SK-MEL-5 (cell line): ENCODE measurements at places on chromosomes 1 and 21.

DNA sequence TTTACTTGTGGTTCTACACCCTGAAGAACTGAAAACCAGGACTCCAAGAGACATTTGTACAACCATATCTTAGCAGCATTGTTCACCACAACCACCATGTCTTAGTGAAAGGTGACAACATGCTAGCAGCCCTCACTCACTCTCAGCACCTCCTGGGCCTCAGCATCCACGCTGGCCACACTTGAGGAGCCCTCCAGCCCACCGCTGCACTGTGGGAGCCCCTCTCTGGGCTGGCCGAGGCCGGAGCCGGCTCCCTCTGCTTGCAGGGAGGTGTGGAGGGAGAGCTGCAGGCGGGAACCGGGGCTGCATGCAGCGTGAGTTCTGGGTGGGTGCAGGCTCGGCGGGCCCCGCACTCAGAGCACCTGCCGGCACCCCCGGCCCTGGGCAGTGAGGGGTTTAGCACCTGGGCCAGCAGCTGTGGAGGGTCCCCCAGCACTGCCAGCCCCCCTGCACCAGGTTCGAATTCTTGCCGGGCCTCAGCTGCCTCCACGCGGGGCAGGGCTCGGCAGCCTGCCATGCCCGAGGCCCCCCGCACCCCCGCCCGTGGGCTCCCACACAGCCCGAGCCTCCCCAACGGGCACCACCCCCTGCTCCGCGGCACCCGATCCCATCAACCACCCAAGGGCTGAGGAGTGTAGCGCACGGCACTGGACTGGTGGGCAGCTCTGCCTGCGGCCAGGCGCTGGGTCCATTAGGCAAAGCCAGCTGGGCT, 9.2 kb downstream of the C1orf159 start:
- no peak for DNase-seq

DNA sequence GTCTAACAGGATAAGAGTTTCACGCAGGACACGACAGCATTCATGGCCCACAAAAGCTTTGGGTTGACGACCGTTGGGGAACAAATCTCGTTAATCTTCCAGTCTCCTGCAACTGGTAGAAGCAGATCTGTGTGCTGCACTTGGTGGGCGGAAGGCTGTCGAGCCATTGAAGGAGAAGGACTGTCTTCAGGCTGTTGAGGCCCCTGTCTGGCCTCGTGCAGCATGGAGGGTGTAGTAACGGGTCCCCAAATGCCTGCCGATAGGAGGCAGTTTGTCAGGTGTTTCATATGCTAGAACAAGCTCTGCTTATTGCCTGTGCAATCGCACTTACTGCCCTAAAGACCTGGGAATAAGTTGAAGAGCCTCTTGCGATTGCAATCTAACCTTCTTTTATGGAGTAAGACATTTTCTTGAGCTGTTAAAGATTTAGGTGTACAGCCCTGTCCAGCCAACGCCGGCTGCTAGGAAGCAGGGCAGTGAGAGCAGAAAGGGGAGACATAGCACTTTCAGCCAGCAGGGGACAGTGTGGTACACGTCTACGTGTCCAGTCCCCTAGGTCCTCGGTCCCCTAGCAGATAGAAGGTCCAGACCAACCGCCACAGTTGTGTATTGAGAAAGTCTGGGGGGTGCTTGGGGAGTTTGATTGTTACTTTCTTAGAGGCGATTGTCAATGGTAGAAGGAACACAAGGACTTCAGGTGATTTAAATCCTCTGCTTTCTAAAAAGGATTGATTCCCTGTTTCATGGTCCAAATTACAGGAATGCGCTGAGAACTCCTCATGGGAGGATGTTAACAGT, 102.3 kb upstream of the TMPRSS2 start:
- peak; percentile 82 for DNase-seq

- DNase-seq: no peak
These were observed 14.7 kb downstream of the MSH4 start for GRCh38 chr1:75811211-75811981.

- DNase-seq: no peak
These were observed 14.1 kb upstream of the A3GALT2 start for GRCh38 chr1:33335020-33335419.

DNA sequence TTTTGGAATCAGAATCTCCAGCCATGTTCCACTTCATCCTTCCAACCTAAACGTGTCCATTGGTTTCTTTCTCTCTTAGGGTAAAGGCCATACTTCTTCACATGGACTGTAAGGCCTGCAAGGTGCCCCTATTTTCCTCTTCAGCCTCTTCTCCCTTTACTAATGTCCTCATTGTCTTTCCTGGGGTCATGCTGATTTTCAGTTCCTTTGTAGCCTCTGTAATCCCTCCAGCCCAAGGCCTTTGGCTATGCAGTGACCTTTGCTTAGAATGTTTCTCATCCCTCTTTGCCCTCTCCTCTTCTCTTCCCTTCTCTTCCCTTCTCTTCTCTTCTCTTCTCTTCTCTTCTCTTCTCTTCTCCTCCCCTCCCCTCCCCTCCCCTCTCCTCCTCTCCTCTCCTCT, 112.5 kb downstream of the SPATA46 start:
- DNase-seq: no peak
